Hematopoietic multipotent progenitor cell treated with erythropoietin and hydrocortisone succinate and interleukin-3 and kit ligand, for 8 days (in vitro differentiated cells): ENCODE measurements at places on chromosomes 3 and 15.

DNA sequence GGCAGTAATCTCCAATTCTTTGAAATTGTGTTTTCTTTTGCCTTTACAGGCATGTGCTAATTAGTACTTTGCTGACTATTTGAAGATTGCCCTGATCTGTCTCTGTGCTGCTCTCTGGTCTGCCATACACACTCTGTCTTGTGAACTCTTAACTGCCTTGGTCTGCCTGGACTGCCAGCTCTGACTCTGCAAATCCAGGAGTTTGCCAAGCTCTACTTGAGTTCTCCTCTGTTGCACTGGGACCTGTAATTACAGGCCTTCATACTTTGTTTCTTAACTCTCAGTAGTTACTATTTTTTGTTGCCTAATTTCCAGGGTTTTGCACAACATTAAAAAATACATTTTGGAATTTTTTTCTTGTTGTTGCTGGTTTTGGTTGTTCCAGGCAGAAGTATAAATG, 155.0 kb downstream of the RSRC1 start:
- DNase-seq = no peak

DNA sequence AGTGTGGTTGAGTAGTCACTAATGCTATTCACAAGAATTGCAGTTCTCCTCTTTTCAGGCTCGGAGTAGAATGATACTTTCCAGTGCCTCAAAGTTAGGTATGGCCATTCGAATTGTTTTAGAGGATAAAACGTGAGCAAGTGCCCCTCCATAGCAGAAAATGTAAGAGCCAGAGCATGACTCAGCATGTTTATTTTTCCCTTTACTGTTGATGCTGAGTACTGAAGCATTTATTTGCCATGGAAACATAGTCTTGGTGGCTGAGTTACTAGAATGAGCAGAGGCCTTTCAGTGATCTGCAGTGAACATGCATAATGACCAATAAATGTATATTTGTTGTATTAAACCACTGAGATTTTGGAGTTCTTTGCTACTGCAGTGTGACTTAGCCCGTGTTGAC, 540.6 kb downstream of the NLGN1 start:
- peak; percentile 4 for DNase-seq

- no peak for DNase-seq
Measured at GRCh38 chr3:74139648-74140047, 474.8 kb downstream of the CNTN3 start.

DNA sequence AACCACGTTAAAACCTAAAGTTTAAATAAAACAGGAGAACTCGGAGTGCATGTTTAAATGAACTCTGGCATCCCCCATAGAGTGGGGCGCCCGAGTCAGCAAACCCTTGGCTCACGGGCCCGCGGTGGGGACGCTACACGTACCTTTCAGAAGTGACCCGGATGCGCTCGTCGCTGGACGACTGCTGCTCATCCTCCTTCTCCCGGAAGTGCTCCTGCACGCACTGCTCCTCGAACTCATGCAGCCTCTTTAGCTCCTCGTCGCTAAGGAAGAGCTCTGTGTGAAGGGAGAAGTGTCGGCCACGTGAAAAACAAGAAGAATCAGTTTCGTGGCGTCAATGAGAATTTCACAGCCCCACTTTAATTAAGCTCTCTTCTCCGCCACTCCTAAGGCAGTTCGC, 34.6 kb upstream of the MTMR10 start:
- no peak for DNase-seq

DNA sequence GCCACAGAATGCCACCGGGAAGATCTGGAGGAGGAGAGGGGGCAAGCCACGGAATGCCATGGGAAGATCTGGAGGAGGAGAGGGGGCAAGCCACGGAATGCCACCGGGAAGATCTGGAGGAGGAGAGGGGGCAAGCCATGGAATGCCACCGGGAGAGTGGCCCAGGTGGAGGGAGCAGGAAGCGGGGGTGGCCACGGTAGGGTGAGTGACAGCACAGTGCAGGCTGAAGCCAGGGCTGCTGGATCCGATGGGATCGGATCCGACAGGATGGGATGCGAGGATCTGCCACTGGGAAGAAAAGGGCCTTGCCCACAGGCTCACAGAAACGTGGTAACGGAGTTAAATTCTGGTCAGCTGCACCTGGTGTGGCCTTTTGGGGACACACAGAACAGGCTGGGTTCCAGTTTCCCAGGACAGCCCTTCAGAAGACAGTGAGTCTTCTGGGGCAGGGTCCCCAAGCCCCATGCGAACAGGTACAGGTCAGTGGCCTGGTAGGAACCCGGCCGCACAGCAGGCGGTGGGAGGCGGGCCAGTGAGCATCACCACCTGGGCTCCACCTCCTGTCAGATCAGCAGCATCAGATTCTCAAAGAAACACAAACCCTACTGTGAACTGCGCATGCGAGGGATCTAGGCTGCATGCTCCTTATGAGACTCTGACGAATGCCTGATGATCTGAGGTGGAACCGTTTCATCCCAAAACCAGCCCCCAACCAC, 58.8 kb downstream of the XXYLT1 start:
- DNase-seq = no peak

- no peak for DNase-seq
Measured at GRCh38 chr3:174431717-174432116, 427.4 kb upstream of the NAALADL2 start.

- DNase-seq = no peak
Measured at GRCh38 chr15:67031331-67031730, 34.1 kb upstream of the SMAD3 start.

DNA sequence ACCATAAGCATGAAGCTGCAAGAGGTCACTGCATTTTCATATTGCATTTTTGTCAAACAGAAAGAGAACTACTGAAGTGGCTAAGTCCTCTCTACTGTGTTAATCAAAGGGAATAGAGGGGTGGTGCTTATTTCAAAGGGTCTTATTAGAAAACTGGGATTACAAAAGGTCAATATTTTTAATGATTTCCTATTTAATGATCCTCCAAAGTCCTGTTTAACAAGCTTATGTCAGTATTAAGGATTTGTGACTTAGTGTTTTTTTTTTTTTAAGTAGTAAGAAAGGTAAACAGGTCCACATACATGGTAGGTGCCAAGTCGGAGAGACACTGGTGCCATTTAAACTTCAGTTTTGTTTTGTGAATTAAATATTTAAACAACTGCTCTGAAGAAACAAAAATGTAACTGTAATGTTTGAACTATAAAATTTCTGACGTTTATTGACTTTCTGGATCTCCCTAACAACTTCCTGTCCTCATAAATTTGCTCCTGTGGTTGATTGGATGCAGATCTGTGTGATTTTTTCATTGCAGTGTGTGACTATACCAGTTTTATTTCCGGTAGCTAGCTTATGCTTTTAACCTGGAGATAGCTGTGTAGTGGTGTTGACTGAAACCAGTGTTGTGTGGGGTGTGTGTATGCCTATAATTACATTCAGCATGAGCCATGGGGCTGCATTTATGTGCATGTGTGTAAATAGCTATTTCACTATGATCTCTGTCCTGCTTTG, 8.6 kb upstream of the CACNA1D start:
- DNase-seq = no peak

GRCh38 chr3:183486472-183486871, 58.1 kb upstream of the MCF2L2 start:
- no peak for DNase-seq

- DNase-seq = no peak
Measured at GRCh38 chr3:153835540-153835939, 285.6 kb upstream of the ARHGEF26 start.

- DNase-seq = no peak
Measured at GRCh38 chr3:124383846-124384466, 346.3 kb upstream of the UMPS start.

DNA sequence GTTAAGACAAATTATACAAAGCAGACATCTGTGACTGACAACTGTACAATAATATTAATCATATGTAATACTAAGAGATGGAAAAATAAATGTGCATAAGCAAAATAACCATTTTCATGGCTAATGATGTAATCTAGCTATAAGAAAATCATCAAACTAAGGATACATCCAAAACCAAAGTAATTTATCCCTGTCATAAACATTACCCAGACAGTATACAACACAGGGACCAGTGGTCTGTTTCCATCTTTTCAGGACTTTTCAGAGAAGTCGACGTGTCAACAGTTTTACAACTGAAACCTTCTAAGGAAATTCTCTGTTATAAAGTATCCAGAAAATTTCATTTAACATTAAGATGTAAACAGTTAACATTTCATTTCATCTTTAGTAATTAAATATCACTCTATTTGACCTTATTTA, 11.0 kb downstream of the THBS1 start:
- DNase-seq = no peak

DNA sequence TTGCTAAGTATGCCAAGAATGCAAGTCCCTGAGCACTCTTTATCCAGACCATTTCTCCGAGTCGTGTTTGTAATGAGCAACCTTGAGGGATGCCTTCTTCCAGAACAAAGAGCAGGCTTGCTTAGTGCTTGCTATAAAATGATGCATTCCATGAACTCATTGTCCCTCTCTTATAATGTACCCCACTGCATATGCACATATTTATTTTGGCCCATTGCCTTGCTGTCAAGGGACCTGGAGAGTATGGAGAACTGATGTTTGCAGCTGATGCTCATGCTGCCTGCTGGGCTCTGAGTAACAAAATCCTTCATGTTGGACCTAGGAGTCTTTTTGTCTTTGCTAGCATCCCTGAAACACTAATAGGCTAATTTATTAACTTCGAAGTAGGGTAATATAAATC, 97.8 kb upstream of the AADACL2 start:
- no peak for DNase-seq

- no peak for DNase-seq
Measured at GRCh38 chr15:89783861-89784685, 7.9 kb downstream of the MESP2 start.

GRCh38 chr15:55194256-55194655, 2.5 kb downstream of the RSL24D1 start:
- DNase-seq = no peak

GRCh38 chr15:92112711-92113110, 259.2 kb downstream of the SLCO3A1 start:
- no peak for DNase-seq

DNA sequence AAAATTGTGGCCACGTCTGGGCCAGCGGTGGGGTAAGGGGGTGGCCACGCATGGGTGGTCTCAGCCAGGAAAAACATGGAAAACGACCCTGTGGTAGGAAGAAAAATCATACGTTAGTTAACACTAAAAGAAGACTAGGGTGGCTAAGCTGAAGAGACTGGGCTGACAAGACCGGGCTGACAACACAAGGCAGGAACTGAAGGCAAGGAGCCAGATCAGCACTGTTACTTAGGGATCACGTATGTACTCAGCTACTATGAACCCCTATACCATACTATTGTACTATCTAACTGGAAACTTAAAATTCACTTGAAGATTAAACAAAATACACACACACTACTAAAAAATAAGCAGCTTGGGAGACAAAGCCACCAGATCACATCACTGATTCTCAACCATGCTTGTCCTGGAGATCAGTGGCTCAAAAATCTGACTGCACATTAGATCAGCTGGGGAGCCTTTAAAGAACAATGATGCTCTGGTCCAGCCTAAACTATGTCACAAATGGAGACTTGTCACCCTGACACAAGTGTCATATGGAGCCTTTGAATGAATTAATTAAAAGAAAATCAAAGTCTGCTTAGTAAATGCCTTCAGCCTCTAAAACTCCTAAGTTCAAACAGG, 442.2 kb downstream of the SHQ1 start:
- no peak for DNase-seq

GRCh38 chr3:180320631-180321030, 281.3 kb upstream of the TTC14 start:
- DNase-seq = no peak

- DNase-seq = no peak
Measured at GRCh38 chr3:101387351-101387750, 67.0 kb upstream of the IMPG2 start.

GRCh38 chr15:50458348-50459112, 34.3 kb downstream of the USP8 start:
- no peak for DNase-seq

DNA sequence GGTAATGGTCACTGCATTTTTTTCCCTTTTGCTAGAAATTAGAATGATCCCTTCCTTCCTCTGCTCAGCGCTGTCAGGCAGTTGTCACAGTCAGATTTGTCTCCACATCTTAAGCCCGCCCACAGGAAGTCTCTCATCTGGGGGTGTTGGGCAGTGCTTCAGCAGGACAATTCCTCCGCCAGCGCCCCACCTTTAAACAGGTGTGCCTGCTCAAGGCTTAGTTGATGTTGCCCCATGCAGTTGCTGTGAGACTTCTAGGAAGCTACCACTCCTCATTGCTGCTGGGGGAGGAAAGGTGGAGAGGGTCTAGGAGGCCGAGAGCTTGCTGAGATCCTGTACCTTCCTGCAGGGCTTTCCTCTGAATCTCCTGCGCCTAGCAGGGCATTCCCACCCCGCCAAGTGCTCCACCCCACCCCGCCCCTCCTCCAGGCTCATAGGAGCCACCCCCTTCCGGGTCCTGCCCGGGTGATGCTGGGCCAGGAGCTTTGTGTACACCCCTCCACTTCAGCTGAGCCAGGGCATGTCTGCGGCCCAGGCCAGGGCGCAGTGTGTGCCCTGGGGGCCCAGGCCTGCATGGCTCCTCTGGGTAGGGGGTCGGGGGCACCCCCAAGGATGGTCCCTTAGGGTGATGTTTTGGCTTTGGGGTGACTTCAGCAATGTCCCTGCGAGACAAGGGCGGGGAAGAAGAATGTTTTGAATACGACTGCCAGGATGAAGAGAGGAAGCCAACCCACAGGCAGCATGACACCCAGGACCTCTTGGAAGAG, 68.7 kb downstream of the TRAK1 start:
- DNase-seq = peak; percentile 26

DNA sequence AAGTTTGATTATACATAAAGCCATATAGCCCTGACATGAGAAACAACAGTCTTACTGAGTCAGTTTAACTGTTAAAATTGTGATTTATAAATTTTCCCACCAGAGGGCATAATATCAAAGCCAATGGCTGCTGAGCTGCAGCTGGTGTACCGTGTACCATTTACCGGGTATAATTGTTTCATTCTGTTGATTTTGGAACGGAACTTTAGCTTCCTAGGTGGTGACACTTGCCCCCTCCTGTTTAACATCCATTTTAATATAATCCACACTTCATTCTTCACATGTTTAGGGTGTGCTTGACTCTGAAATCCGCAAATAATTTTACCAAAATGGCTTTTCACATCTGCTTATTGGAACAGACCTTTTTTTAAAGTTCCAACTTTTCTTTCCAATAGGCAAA, 72.8 kb downstream of the SLC9A9 start:
- DNase-seq = peak; percentile 61

GRCh38 chr15:89760303-89761008, 9.4 kb upstream of the MESP1 start:
- DNase-seq = peak; percentile 80

GRCh38 chr15:68057034-68057433, 2.9 kb downstream of the PIAS1 start:
- no peak for DNase-seq

GRCh38 chr3:162629372-162629771, 1132.8 kb downstream of the OTOL1 start:
- no peak for DNase-seq
